ENCODE measurements at places on chromosomes 6 and 20.

- DNase-seq = no peak
These were observed 125.5 kb upstream of the CDH4 start for GRCh38 chr20:61126369-61127195.

GRCh38 chr6:96468681-96469224 is 52.9 kb upstream of the UFL1 start:
- DNase-seq = no peak

GRCh38 chr6:56521976-56522375 is 120.7 kb downstream of the DST start:
- DNase-seq = no peak

GRCh38 chr20:49877386-49877921 is 37.9 kb downstream of the SPATA2 start:
- DNase-seq = no peak

DNA sequence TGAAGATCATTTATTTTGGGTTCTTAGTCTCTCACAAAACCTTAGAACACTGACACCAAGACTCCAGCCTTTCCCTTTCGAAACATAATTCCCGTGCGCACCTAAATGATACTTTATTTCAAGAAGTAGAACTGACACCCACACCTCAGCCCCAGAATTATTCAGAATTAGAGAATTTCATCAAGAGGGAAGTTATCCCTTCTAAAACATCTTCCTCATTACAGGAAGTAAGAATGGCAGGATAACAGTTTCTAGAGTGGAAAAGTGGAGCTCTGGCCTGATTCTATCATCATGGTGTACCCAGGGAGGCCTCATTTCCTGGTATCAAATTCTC is 1.4 kb upstream of the SRXN1 start:
- no peak for DNase-seq
